ENCODE measurements at places on chromosomes 6 and 20.

DNA sequence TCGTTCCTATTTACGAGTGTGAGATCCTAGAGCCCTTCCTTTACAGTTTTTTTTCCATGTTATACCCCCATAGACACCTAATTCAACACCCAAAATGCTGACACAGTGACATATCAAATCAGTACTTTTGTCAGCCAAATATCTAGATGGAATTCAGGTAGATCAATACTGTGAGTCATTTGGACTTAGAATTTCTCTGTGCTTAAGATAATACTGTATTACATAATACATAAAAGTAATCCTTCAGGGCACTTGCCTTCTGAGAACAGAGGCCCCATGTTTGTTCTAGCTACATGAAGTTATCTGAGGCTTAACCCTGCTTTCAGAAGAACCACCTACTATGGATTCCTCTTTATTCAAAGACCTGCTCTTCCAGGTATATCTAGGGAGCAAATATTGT is 623.1 kb downstream of the PHF3 start:
- DNase-seq = no peak

GRCh38 chr6:127146932-127147331 is 28.5 kb downstream of the RSPO3 start:
- DNase-seq = no peak

DNA sequence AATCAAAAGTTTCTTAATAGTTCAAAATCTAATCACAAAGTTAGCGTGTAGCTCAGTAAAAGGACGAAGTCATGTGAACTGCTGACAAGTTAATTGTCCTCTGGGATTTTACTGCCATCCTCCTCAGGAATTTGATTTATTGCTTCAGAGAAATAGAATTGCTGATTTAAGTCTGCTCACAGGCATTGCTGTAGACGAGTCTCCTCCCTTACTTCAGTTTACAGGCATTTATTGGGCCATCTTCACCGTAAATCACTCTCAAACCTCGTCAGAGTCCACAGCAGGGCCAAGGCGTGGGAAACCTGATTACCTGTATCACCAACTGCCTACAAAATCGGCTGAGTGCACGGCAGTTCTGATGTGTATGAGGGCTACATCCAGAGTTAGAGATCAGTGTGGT is 119.1 kb upstream of the PDE10A start:
- DNase-seq = no peak

DNA sequence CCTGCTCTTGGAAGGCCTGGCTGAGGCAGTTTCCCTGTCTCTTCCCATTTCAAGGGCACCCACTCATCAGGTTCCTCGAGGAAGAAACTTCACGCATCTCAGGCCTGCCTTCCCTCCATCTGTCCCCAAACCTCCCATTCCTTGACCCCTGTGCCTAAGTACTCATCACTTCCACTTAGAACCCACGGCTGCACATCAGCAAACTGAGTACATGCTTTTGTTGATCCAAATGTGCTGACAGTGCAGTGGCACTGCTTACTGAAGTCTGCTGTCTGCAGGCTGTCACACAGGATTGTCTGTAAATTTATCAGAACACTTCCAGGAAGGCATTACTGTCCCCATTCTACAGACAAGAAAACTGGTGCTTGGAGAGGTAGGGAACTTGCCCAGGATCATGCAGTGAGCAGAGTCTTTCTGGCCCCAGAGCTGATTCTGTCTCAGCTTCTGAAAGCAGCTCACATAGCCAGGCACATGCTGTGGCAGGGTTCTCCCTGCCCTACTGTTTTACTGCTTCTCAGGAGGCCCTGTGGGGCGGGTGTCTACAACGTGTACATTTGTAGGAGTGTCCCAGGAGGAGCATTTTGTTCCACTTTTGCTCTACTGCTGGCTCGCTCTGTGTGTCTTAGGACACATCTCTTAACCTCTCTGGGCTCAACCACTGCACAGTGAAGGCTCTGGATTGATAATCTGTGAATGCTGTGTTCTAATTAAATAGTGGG is 64.2 kb upstream of the XRN2 start:
- DNase-seq = no peak

DNA sequence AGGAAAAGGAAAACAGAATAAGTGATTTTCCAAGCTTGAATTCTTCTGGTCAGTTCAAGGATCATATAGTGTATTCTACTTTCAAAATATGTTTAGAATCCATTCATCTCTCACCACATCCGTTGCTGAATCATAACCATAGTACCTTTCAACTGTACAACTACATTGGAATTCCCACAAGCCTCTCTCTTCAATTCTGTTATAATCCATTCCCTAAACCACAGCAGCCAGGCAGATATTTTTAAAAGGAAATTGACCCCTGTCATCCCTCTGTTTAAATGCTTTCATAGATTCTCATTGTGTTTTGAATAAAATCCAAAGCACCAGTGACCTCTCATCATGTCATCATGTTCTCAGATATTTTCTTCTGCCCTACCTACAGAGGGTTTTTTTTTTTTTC is 412.7 kb downstream of the GRIK2 start:
- DNase-seq = no peak

Measured in G401 (cell line).